ENCODE measurements at places on chromosomes 12 and 14. TPM values are rescaled to one million over a fixed set of nuclear protein-coding genes. Genes with fewer than 3 reads are reported as not detected.

The TPCN1 gene
- total RNA-seq = 25.0 TPM

The GALNT9 gene
- total RNA-seq = not detected

The NKX2-1 gene
- total RNA-seq = not detected

The HOXC6 gene
- not detected for total RNA-seq

The FSCB gene
- not detected for total RNA-seq

- H3K4me3 ChIP-seq = peak overlapping the region; percentile 74
- H3K27ac ChIP-seq = no peak overlapping the region
- peaks cover 10% of the 10 kb centered on the region for H3K4me1 ChIP-seq
- no peaks in the 10 kb centered on the region for H3K36me3 ChIP-seq
Measured at GRCh38 chr14:95320078-95320895, 579 bp upstream of the CLMN start.

DNA sequence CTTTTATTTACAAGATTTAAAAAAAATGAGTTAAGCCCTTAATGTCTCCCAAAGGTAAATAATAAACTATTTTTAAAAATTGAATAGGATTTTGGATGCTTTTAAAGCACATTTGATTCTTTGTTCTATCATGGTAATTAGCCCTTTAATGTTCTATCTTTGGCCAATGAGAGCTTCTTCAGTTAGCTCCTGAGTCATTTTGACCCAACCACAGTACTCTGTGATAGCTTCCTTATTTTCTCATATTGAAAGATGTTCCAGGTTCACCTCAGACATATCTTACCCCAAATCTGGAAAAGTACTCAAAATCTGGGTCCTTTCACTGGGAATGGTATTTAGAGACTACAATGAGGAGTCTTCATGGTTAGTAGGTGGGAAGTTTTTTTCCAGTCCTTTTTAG lies 98.0 kb downstream of the MYRFL start:
- peaks cover 3% of the 10 kb centered on the region for H3K4me1 ChIP-seq
- no peak overlapping the region for H3K4me3 ChIP-seq
- DNase-seq = no peak
- no peak overlapping the region for H3K27ac ChIP-seq
- no peaks in the 10 kb centered on the region for H3K36me3 ChIP-seq

DNA sequence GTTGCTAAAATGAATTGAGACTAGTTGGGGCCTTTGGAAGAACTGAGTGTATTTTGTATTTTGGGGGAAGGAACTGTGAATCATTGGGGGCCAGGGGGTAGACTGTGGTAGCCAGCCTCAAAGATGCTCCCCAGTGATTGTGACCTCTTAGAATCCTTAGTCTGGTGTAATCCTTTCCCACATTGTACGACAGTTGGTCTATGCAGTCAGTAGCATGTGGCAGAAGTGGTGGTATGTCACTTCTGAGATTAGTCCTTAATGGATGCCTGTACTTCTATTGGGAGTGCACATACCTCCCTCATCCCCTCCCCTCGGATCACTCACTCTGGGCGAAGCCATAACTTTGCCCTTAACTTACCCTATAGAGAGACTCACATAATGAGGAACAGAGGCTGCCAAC lies 48.0 kb downstream of the USP15 start:
- peaks cover 51% of the 10 kb centered on the region for H3K4me1 ChIP-seq
- peak overlapping the region; percentile 14 for H3K27ac ChIP-seq
- H3K27me3 ChIP-seq = no peaks in the 10 kb centered on the region
- peaks cover 73% of the 10 kb centered on the region for H3K36me3 ChIP-seq
- H3K4me3 ChIP-seq = no peak overlapping the region

GRCh38 chr14:38137005-38137404 lies 70.7 kb upstream of the SSTR1 start:
- no peak for DNase-seq
- no peak overlapping the region for H3K27ac ChIP-seq
- H3K36me3 ChIP-seq = no peaks in the 10 kb centered on the region
- no peaks in the 10 kb centered on the region for H3K27me3 ChIP-seq
- H3K4me1 ChIP-seq = no peaks in the 10 kb centered on the region
- H3K4me3 ChIP-seq = no peak overlapping the region

DNA sequence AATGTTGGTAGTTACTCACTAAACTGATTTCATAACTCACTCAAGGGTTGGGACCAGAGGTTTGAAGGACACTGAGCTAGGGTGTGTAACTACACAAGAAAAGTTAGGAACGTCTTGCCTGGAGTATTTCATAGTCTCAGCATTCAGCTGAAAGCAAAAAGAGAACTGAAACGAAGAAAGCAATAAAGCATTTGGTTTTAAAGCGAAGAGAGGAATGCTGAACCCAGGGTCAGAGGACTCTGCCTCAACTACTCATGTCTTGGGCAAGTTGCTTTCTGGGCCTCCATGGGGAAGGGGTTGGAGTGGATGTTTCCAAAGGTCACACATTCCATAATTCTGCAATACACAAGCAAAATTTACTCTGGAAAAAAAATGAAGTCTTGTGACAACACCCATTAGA lies 1.4 kb downstream of the GNS start:
- peak overlapping the region; percentile 44 for H3K4me3 ChIP-seq
- H3K36me3 ChIP-seq = peaks cover 19% of the 10 kb centered on the region
- no peaks in the 10 kb centered on the region for H3K27me3 ChIP-seq
- H3K4me1 ChIP-seq = peaks cover 52% of the 10 kb centered on the region
- H3K27ac ChIP-seq = peak overlapping the region; percentile 53

DNA sequence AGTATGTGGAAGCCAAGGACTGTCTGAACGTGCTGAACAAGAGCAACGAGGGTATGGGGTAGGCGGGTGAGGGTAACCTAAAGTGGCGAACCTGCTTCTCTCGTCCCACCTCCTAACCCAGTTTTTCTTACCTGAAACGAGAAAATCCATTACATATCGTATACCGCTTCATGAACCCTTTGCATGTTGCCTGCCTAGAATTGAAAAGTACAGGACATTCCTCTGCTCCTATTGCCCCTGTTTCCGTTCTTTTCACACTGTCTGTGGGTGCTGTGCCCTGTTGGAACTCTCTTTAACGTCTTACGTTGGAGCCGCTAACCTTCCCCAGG lies 513 bp downstream of the PFDN5 start:
- H3K27ac ChIP-seq = peak overlapping the region; percentile 95
- peak overlapping the region; percentile 98 for H3K4me3 ChIP-seq
- peaks cover 74% of the 10 kb centered on the region for H3K36me3 ChIP-seq
- DNase-seq = no peak

- no peak overlapping the region for H3K4me3 ChIP-seq
- H3K36me3 ChIP-seq = no peaks in the 10 kb centered on the region
- no peak for DNase-seq
- no peak overlapping the region for H3K27ac ChIP-seq
Measured at GRCh38 chr14:72888192-72888591, 5.7 kb downstream of the DPF3 start.

GRCh38 chr12:12209043-12209442 lies 57.8 kb downstream of the LRP6 start:
- peaks cover 3% of the 10 kb centered on the region for H3K27me3 ChIP-seq
- DNase-seq = no peak
- peaks cover 2% of the 10 kb centered on the region for H3K36me3 ChIP-seq
- H3K27ac ChIP-seq = no peak overlapping the region
- peaks cover 10% of the 10 kb centered on the region for H3K4me1 ChIP-seq
- no peak overlapping the region for H3K4me3 ChIP-seq

DNA sequence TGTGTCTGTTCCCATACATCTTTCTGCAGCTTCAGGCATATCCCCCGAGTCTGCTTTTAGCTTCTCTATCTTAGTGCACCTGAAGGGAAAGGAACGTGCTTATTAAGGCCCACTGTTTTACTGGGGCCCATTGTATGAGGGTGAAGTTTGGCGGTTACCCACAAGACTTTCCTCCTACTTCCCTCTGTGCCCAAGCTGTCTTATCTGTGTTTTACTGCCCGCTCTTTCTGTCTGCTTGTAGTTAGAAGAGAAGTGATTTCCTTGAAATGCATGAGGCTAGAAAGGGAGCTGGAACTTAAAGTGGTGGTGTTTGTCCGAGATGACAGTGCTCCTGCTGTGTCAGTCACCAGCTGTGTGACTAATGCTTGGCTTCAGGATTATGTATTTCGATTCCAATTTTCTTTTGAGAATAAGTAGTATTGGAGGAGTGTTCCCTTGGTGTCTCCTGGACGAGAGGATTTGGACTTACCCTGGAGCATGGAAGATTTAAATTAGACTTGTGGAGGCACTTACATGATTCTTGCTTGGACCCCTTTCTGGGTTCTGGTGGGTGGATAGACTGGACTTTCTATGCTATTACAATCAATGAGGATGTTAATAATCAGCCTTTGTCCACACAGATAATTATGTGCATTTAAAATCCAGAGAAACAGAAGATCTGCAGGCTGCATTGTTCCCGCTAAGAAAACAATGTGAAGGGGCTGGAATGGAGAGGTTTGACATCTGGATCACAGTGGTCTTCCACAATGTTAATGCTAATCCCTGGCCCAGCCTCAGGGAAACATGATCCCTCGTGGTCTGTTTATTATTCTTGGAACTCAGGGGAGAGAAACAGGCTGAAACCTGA lies 13.9 kb upstream of the KRT86 start:
- H3K27me3 ChIP-seq = peaks cover 60% of the 10 kb centered on the region
- peaks cover 10% of the 10 kb centered on the region for H3K4me1 ChIP-seq
- H3K4me3 ChIP-seq = no peak overlapping the region
- DNase-seq = no peak

DNA sequence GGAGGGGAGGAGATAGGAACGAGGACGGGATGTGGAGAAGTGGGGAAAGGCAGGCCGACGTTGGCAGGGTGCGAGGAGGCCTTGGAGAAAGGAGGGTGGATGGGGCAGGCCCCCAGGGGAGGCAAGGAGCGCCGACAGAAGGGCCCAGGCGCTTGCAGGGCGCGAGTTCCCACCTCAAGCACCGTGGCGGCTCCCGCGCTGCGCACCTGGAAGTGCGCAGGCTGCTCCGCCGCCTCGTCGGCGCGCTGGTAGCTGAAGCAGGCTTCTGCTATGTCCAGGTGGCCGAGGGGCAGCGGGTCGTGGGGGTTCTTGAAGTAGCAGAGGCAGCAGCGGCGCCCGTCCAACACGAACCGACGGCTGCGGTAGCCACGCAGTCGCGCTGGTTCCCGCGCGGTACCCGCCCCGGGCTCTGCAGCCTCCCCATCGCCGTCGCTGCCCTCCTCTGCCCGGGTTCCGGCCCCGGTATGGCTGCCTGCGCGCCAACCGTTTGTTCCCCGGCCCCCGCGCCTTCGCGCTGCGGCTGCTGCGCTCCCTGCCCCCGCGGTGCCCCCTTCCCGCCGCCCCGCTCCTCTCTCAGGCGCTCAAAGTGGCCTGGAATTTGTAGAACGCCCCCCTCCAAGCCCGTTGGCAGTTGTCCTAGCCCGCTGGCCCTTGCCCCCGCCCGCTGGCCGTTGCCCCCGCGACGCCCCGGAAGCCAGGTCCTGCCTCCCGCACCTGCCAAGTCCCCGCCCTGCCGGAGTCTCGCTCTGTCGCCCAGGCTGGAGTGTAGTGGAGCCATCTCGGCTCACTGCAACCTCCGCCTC lies 1.1 kb upstream of the ACTR6 start:
- peaks cover 24% of the 10 kb centered on the region for H3K4me1 ChIP-seq
- DNase-seq = peak; percentile 82
- H3K36me3 ChIP-seq = peaks cover 14% of the 10 kb centered on the region
- no peaks in the 10 kb centered on the region for H3K27me3 ChIP-seq
- peak overlapping the region; percentile 99 for H3K27ac ChIP-seq

DNA sequence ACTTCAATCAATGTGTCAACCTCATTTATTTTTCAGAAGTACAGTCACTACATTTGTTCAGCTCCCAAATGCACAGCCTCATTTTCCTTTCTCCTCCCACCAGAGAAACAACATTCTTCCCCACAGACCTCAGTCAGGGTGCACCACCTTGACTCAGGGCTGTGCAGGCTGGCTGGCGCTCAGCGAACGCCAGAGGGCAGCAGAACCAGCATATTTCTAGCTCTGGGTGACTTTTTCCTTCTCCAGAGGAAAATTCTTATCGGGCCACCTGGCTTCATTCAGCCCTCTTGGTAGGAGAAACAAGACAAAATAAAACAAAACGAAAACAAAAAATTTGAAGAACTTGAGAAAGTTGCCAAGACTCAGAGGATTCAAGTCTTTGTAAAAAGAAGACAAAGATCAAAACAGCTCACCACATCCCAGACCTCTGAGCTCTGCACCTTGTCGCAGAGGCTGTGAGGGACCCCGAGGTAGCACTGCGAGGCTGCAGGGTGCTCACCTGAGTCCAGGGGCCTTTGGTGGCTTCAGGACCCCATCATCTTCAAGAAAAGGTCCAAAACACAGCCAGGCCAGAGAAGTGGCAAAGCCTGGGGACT lies 33.7 kb downstream of the PAH start:
- peaks cover 15% of the 10 kb centered on the region for H3K27me3 ChIP-seq
- peaks cover 5% of the 10 kb centered on the region for H3K4me1 ChIP-seq
- H3K36me3 ChIP-seq = no peaks in the 10 kb centered on the region
- H3K27ac ChIP-seq = no peak overlapping the region
- no peak overlapping the region for H3K4me3 ChIP-seq
- peak; percentile 27 for DNase-seq

DNA sequence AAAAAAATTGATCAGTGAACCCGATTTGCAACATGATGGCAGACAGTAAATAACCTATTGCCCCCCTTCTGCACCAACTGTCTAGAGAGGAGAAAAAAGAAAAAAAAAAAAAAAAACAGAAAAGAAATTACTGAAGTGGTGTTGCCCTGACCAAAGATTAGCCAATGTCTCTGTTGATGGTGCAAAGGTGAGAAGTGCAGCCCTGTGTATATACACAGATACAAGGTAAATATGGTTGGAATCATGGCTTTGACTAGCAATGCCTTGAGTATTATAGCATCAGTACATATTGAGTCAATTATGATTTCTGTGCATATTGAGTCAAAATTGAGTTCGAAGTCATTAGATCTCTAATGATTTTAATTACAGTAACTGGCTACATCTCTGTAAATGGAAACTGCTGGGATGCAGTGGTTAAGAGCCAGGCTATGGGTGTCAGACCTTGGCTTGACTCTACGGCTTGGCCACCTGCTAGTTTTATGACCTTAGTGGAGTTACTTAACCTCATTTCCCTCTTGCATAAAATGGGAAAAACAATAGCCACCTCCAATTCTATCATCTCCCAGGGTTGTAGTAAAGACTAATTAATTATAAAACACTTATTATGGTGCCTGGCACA lies 51.0 kb downstream of the EGLN3 start:
- DNase-seq = no peak
- H3K27me3 ChIP-seq = no peaks in the 10 kb centered on the region
- H3K4me1 ChIP-seq = peaks cover 7% of the 10 kb centered on the region
- no peak overlapping the region for H3K4me3 ChIP-seq

- no peak for DNase-seq
- no peaks in the 10 kb centered on the region for H3K4me1 ChIP-seq
Measured at GRCh38 chr14:96403409-96403808, 11.5 kb downstream of the AK7 start.

DNA sequence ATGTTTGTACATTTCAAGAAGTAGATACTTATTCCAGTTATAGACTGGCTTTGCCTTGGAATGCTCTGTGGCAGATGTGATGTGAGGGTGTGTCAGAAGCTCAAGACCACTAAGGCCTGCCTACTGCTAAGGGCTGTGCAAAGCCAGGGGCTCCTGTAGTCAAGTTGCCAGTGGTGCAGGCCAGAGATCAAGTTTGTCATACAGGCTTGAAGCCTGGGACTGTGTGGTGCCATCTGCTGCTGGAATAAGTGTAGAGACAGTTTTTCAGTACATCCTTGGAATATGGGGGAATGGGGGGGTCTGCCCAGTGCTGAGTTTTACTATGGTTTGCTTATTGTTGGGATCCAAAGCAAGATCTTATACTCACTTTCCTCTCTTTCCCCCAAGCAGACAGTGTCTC lies 649.9 kb upstream of the FOXG1 start:
- DNase-seq = no peak
- H3K27ac ChIP-seq = no peak overlapping the region
- no peaks in the 10 kb centered on the region for H3K27me3 ChIP-seq
- no peak overlapping the region for H3K4me3 ChIP-seq

All from activated naive CD8-positive, alpha-beta T cell treated with anti-CD3 and anti-CD28 coated beads for 36 hours (primary cell).